ENCODE measurements at places on chromosomes 4 and X.
A peak's percentile ranks its signal among the peaks of the same experiment; 100 is the strongest.

- DNase-seq: no peak
Measured at GRCh38 chrX:139758809-139759208, 50.8 kb upstream of the MCF2 start.

GRCh38 chr4:113394108-113394729 lies 344.8 kb downstream of the ANK2 start:
- no peak for DNase-seq

DNA sequence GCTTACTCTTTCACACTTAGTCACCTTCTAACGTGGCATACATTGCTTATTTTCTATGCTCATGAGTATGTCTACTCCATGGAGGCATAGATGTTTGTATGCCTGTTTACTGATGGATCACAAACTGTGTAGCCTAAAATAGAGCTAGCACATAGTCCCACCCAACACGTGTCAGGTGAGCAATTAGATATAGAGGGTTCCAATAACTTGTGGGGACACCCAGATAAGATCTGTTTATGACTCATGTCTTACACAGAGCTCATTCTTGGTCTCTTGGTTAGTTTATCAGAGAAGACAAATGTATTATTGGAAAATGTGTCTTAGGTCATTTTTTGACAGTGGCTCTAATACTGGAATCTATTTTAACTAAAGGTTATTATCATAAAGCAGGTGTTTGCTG lies 6.8 kb downstream of the ZFP42 start:
- no peak for DNase-seq

DNA sequence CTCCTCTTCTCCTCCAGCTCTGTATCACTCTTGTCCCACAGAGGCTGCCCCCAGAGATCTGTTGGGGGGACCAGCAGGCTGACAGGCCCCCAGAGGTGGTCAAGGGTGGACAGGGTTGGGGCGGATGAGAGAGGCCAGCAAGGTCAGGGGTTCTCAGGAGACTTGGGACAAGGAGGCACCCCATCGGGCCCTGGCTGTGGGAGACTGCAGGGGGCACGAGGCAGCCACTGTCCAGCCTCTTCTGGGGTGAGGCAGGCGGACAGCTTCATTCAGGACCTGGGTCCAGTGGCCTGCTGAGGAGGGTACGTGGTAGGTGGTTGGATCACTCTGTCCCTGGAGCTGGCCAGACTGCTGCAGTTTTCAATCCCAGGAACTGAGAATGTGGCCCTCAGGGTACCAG lies 24.6 kb downstream of the ETDB start:
- no peak for DNase-seq

GRCh38 chr4:182564724-182565369 lies 321.6 kb downstream of the TENM3 start:
- no peak for DNase-seq

- DNase-seq: no peak
Measured at GRCh38 chr4:177052211-177052934, 257.3 kb upstream of the NEIL3 start.

GRCh38 chr4:86935566-86935852 lies 698 bp downstream of the AFF1 start:
- no peak for DNase-seq

- no peak for DNase-seq
Measured at GRCh38 chr4:101862595-101862994, 72.1 kb downstream of the BANK1 start.

- DNase-seq: no peak
Measured at GRCh38 chr4:86129546-86129945, 230.3 kb downstream of the MAPK10 start.

- no peak for DNase-seq
Measured at GRCh38 chrX:45668686-45669443, 468.2 kb upstream of the DIPK2B start.

- no peak for DNase-seq
Measured at GRCh38 chr4:7427831-7428260, 6.9 kb downstream of the PSAPL1 start.

DNA sequence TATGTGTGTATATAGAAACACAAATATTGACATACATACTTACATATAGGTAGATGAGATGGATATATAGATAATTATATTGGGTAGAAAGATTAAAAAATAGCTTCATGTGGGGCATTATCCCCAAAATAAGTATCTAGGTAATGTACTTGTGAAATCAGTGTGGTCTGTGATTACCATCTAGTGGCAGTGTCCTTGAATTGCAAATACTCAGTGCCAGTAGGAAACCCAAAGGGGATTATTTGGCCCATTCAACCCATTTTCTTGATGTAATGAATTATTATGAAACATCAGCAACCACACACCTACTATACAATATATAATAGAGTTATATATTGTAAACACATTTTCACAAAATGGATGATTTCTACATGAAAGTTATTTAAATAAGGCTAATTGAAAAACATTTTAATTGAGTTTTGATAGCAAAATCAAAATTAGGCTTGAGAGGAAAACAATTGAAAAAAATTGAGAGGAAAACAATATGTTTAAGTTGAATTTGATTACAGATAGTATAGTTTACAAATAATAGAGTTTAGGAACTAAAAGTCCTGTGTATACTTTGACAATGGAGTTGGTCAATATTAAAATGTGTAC lies 389.4 kb downstream of the GALNTL6 start:
- no peak for DNase-seq

DNA sequence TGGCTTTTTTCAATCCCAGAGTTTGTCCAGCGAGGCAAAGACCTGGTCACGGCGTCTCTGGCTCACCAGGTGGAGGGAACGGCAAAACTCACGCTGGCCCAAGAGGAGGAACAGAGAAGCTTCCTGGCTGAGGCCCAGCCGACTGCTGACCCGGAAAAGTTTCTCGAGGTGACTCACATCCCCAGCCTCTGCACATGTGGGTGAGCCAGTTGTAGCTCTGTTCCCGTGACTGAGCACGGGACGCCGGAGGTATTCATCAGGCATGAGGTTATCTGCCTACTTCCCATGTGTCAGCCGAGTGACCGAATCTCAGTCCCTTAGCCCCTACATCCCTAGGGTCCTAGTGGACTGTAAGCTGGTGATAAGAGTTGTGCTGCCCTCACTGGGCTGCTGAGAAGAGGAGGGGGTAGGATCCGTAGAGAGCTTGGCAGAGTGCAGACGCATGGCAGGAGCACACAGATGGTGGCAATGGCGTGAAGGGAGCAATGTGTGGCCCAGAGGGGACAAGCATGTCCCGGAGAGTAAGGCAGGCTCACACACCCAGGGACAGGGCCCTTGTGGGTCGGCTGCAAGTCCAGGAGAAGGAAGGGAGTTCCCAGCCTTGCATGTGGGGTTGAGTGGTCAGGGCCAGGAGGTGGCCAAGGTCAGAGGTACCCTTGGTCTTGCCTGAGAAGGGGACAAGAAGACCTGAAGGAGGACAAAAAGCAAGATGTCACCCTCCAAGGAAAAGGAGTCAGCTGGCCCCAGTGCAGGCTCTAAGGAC lies 42.9 kb downstream of the EVC start:
- no peak for DNase-seq

DNA sequence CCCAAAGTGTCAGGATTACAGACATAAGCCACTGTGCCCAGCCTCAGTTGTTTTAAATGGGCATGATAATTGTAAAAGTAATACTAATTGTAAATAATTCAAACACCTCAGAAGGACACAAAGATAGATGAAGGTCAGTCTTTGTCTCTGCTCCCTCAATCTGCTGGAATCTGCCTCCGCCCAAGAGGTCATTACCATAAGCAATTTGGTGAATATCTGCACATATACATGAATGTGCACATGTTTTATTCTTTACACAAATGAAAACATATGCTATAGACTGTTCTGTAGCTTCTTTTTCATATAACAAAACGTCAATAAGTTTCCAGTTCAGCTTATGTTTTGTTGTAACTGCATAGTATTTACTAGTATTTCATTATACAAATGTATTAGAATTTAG lies 7.0 kb downstream of the STBD1 start:
- no peak for DNase-seq

DNA sequence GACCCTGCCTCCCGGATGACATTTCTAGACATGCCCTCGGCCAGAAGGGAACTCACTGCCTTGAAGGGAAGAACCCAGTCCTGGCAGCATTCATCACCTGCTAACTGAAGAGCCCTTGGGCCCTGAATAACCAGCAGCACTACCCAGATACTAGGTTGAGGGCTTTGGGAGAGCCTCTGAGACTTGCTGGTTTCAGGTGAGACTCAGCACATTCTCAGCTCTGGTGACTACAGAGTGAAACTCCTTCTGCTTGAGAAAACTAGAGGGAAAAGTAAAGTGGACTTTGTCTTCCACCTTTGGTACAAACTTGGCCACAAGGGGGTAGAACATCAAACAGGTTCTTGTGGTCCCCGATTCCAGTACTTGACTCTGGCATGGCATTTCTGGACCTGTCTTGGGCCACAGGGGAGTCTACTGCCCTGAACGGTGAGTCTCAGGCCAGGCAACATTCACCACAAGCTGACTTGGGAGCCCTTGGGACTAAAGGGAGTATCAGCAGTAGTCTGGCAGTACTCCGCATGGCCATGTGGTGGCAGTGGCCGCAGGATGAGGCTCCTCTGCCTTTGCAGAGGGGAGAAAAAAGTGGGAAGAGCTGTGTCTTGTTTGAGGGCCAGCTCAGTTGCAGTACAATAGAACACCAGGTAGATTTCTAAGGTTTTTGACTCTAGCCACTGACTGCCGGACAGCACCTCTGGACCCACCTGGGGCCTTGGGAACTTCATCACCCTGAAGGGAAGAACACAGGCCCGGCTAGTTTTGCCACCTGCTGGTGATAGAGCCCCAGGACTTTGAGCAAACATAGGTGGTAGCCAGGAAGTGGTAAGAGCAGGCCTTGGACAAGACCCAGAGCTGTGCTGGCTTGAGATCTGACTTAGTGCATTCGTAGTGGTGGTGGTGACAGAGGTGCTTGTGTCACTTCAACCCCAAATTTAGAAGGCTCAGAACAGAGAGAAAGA lies 414.8 kb downstream of the OPHN1 start:
- DNase-seq: peak; percentile 2

- DNase-seq: no peak
Measured at GRCh38 chr4:83212041-83212851, 72.4 kb downstream of the COQ2 start.

Data from activated T-cell treated with anti-CD3 and anti-CD28 coated beads for 48 hours (primary cell).